Cardiac fibroblast (primary cell): ENCODE measurements at places on chromosomes 11 and 22.

- DNase-seq, result no peak
Measured at GRCh38 chr22:40443732-40444131, 73.3 kb downstream of the SGSM3 start.

- no peak for DNase-seq
Measured at GRCh38 chr11:83649528-83649855, 363.3 kb upstream of the CCDC90B start.

GRCh38 chr11:46463701-46464421 lies 72.3 kb upstream of the CHRM4 start:
- DNase-seq, result no peak

- peak; percentile 57 for DNase-seq
Measured at GRCh38 chr11:133956650-133957633, at the start of gene IGSF9B. Gene IGSF9B, minus strand, starts transcription at chr11:133956968. Its CDS starts 214 bp downstream, at chr11:133956754.

- no peak for DNase-seq
Measured at GRCh38 chr11:36340897-36341296, 44.8 kb downstream of the PRR5L start.

DNA sequence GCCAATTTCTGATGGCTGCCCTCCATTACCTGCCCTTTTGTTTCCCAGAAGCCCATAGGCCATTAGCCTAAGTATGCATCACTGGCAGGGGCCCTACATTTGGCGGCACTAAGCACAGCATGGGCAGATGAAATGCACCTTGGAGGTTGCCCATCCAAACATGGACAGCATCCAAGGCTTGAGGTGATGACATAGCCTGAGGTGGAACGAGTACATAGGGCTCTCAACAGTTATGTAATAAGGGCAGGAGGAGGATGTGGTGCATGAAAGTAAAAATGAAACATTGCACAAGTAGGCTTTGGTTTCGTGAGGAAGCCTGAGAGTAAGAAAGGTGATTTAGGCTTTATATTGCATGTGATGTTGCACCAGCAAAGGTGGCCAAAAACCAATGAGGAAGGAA lies 148.1 kb downstream of the FAM76B start:
- DNase-seq, result no peak

DNA sequence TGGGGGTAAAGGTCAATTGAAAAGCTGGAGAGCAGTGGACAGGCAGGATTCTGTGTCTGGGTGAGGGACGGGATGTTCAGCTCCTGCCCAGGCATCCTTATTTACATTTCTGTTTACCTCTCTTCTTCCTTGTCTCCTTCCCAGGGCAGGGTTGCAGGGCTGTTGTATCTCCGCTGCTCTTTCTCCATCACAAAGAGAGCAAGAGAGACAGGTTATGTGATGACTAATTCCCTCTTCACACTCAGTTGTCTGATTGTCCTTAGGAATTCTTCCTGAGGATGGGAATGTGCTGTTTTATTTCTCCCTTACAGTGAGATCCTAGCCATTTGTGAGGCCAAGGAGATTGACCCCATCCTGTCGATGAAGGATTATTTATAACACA lies 104.9 kb downstream of the VPREB1 start:
- no peak for DNase-seq

- no peak for DNase-seq
Measured at GRCh38 chr11:34439610-34440198, 970 bp downstream of the CAT start.

- DNase-seq, result peak; percentile 80
Measured at GRCh38 chr11:56783448-56784041, 35.0 kb upstream of the OR9G4 start.

DNA sequence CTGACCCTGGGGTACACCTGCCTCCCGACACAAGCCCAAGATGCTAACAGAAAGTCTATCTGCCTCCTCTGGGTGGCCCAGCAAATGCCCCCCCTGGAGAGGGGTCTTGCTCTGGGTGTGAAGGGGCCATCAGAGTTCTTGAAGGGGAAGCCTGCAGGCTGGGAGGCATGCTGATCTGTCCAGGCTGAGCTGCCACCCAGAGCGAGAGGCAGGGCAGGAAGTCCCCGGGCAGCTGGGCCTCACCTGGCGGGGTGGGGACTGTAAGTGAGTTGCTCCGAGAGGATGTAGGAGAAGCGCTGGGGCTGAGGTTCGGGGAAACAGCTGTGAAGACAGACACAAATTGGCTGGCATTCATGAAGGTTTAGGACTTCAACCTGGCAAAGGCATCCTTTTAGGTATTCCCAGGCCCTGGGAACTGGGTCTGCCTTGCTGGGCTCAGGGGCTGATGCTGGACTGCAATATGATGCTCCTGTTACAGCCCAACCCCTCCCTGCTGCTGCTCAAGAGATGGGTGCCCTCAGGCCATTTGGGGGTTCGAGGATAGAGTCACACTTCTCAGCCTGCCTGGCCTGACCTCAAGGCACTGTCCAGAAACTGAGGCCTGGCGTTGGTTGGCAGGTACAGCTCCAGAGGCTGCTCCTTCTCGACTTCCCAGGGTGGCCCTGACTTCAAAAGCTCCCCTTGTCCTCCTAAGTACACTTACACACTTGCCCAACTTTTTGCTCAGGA lies 60.2 kb upstream of the LYVE1 start:
- no peak for DNase-seq

GRCh38 chr11:14309425-14310192 lies 49.4 kb downstream of the RRAS2 start:
- no peak for DNase-seq

- DNase-seq, result no peak
Measured at GRCh38 chr22:19764636-19765476, 4.3 kb downstream of the TBX1 start.

DNA sequence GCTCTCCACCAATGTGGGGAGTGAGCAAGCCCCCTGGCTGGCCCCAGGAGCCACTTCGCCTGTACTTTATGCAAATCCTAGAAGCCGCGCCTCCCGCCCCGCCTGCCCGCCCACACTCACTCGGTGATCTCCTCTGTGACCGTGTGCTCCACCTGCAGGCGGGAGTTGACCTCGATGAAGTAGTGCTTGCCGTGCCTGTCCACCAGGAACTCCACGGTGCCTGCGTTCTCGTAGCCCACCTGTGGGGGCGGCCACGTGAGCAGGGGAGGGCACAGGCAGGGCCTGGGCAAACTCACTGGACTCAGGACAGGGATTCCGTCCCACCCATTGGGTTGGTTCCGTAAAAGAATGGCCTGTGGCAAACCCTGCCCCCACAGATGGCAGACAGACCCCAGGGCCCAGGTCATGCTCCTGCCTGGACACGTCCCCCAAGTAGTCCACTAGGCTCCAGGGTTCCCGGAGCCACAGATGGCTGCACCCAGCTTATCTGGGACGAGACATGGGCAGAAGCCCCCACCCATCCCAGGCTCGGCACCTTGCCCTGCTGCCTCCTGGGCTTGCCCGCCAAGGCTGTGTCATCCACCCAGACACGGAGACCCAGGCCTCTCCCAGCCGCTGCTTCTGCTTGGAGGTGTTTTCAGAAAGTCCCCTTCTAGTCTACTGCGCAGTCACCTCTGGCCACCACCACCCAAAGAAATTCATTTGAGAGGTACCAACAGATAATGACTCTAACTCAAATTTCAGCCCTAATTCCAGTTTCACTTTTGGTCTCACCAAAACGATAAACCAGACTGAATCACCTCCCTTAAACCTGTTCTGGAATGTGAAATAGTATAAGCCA lies 12.1 kb downstream of the LRFN4 start:
- no peak for DNase-seq

DNA sequence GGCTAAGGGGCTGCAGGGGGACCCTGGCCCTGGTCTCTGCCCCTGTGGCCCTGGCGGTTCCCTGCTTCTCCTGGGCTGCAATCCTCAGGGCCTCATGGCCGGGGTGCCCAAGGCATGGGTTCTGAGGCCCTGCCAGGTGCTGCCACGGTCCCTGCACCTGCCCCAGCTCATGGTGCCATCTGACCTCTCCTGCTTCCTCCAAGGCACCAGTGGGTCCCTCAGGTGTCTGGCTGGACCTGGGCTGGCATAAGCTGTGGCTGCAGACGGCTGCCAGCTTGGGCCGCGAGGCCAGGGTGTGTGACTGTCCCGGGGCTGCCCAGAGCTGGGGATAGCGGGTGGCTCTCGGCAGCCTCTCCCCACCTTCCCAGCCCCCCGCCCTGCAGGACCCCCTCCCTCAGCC lies 2.0 kb downstream of the INS start:
- DNase-seq, result no peak

DNA sequence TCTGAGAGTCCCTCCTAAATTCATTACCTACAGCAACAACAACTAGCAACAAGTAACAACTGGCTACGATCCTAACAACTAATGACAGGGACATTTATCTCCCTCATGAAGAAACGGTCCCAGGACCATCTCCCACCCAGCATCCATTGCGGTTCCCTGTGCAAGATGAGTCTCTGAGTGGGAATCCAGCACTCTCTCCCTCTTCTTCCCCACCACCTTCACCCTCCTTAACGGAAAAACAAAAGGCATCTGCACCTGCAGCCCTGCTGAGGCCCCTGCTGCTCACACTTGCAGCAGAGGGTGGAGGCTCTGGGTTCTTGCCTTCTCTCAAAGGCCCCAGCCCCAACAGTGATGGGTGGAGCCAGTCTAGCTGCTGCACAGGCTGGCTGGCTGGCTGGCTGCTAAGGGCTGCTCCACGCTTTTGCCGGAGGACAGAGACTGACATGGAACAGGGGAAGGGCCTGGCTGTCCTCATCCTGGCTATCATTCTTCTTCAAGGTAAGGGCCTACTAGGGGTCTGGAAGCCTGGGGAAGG lies at the start of gene CD3G:
CD3G (plus strand) TSS at position 364 of the 535 bp plus-strand sequence; CDS start at position 444, 80 bp downstream.
- DNase-seq, result no peak

- DNase-seq, result peak; percentile 72
Measured at GRCh38 chr11:125123947-125124617, 12.7 kb upstream of the TMEM218 start.

- no peak for DNase-seq
Measured at GRCh38 chr11:133661846-133662245, 129.5 kb upstream of the OPCML start.

DNA sequence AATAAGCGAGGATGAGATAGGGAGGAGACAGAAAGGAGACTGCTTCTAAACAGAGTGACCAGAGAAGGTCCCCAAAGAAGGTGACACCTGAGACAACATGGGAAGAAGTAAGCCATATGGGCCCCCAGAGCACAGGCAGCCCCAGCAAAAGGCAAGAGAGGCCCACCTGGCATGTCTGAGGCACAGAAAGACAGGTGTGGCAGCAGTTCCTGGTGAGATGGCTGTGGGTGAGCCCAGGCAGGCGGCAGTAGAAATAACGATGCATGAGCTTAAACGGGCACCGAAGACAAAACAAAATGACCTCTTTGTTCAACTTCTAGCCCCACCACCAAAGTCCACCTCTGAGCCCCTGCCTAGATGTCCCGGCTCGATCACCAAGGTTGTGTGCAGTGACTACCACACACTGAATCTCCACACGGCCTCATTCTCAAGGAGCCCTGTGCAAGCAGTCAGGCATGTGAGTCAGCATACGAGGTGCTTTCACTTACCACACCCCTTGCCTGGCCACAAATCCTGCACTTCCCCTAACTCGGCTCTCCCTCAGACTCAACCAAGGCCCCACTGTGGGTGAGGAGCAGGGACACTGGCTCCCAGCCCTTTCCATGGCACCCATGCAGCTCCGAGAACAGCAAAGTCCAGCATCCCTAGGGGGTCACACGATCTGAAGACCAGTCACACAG lies 77.6 kb downstream of the PACSIN2 start:
- DNase-seq, result peak; percentile 87
